ENCODE measurements at places on chromosomes 2 and 18. TPM values are rescaled to one million over a fixed set of nuclear protein-coding genes. Genes with fewer than 3 reads are reported as not detected.

DNA sequence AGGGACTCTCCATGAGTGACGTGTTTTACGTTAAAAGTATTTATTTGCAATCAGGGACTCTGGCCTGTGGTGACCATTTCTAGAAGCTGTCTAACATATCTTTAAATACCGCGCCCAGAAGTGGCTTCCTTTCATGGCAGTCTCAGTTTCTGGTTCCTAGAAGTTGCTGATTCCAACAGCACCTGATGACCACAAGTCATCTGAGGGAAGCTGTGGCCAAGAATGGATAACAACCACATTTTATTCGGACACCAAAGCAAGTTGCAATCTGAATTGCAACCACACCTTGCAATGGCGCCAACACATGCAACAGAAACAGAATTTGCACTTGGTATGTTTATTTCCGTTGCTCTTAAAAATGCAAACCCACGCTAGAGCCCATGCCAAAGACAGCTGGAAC, 33.1 kb downstream of the MEX3C start:
- DNase-seq, result no peak
- H3K4me3 ChIP-seq, result no peak overlapping the region
- no peaks in the 10 kb centered on the region for H3K27me3 ChIP-seq
- no peak overlapping the region for H3K27ac ChIP-seq
- no peaks in the 10 kb centered on the region for H3K36me3 ChIP-seq

DNA sequence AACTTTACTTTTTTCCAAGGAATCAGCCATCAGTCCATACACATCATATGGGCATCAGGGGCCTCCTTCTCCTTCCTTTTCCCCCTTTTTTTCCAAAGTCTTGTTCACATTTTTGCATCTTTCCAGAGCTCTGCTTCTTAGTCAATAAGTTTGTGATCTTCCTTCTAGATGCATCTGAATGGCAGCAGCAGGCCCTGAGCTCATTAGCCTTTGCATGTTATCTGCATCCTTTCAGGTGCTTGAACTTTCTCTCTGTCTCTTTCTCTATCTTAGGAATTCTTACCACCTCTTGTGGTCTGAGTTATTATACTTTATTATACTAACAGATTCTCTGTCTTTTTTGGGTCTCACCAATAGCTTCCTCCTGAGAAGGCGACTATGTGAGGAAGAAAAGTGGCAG, 312.4 kb upstream of the FANCL start:
- no peaks in the 10 kb centered on the region for H3K36me3 ChIP-seq
- no peak overlapping the region for H3K27ac ChIP-seq
- H3K4me3 ChIP-seq, result no peak overlapping the region
- H3K27me3 ChIP-seq, result no peaks in the 10 kb centered on the region
- DNase-seq, result no peak

Gene GPR17
- total RNA-seq, result 0.24 TPM

Gene IL1A
- 2.0 TPM for total RNA-seq

DNA sequence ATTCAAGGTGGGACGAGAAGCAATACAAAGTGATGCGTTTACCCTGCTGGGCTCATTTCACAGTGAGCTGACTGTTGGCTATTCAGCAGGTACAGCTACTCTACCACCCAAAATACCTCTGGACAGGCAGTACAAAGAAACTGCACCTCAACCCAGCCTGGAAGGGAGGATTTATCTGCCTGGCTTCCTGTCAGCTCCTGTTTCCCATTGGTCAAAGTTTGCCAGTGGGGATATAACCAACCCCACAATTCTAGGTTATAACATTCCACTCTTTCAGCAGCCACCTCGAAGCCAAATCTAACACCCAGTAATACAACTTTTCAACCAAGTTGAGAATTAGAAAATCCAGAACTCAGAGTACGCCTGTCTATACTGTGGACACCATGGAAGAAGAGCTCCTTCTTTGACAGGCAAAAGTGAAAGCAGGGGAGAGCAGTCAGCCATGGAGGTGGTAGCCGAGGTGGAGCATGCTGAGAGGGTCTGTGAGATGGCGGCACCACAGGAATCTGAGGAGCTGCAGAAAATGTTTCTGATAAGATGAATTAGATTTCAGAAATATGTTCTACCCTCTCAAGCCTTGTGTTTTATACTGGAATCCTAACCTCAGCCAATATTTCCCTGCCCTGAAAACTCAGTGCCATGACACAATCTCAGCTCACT, 10.8 kb downstream of the DUSP19 start:
- DNase-seq, result no peak
- H3K27ac ChIP-seq, result no peak overlapping the region
- no peaks in the 10 kb centered on the region for H3K4me1 ChIP-seq
- H3K27me3 ChIP-seq, result no peaks in the 10 kb centered on the region
- no peaks in the 10 kb centered on the region for H3K36me3 ChIP-seq

Gene CROCC2
- 0.32 TPM for total RNA-seq

- no peaks in the 10 kb centered on the region for H3K27me3 ChIP-seq
- H3K27ac ChIP-seq, result no peak overlapping the region
- no peaks in the 10 kb centered on the region for H3K36me3 ChIP-seq
- H3K4me3 ChIP-seq, result no peak overlapping the region
Measured at GRCh38 chr2:134301928-134302260, 48.0 kb downstream of the MGAT5 start.

DNA sequence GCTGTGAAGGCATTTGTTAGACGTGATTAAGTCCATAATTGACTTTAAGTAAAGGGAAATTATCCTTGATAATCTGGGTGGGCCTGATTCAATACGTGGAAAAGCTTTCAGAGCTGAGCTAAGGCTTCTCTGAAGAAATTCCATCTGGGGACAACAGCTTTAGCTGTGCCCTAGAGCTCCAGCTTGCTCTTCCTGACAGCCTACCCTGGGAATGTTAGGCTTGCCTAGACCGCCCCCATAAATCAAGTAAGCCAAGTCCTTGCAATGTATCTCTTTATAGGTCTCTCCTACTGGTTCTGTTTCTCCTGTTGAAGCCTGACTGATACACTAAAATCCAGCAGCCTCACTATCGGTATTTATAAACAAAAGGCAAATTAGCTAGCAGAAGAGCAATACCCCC, 160.0 kb downstream of the STK39 start:
- no peak overlapping the region for H3K4me3 ChIP-seq
- no peaks in the 10 kb centered on the region for H3K4me1 ChIP-seq
- no peaks in the 10 kb centered on the region for H3K36me3 ChIP-seq
- no peaks in the 10 kb centered on the region for H3K27me3 ChIP-seq
- DNase-seq, result no peak
- no peak overlapping the region for H3K27ac ChIP-seq

Gene ADRA2B
- total RNA-seq, result 0.34 TPM

DNA sequence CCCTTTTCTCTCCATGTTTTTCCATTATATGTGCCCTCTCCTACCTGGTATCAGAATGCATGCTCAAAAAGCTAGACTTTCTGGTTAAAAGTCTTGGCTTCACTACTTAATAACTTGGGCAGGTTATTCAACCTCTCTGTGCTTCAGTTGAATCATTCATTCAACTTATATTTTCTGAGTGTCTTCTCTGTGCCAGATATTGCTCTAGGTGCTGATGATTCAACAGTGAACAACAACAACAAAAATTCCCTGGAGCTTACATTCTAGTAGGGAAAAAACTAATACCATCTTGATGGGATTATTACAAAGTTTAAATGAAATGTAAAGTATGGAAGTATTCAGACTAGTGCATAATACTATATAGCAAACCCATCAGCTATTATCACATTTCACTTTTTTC, 55.2 kb downstream of the SOS1 start:
- H3K4me1 ChIP-seq, result no peaks in the 10 kb centered on the region
- DNase-seq, result no peak
- no peak overlapping the region for H3K27ac ChIP-seq
- no peaks in the 10 kb centered on the region for H3K36me3 ChIP-seq

DNA sequence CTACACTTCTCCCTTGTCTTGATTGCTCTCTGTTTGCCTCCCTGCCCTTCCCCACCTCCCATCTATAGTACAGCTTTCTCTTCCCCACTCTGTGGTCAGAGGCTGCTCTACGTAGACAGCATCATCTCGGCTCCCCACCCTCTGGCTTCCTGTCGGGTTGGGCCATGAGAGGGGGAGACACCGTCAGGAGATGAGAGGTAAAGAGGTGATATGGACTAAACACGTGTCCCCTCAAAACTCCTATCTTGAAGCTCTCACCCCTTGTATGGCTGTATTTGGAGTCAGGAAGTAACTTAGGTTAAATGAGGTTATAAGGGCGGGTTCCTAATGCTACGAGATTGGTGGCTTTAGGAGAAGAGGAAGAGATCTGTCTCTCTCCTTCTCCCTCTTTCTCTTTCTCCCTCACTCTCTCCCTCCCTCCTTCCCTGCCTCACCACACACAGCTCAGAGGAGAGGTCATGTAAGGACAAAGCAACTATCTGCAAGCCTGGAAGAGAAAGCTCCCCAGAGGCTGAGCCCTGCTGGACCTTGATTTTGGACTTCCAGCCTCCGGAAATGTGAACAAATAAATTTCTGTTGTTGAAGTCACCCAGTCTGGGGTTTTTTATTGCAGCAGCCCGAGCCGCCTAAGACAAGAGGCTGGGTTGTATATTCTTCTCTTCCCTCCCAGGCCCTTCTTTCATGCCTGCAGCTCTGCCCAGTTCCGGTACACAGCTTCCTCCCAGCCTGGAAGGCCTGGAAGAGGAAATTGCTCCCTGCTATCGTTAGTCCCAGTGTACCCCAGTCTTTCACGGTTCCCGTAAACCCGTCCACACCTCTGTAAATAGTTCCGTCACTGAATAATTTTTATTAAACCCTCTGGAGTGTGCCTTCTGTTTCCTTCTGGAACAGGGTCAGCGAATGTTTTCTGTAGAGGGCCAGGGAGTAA, 138.0 kb downstream of the AKAIN1 start:
- no peak overlapping the region for H3K4me3 ChIP-seq
- no peak for DNase-seq
- H3K36me3 ChIP-seq, result no peaks in the 10 kb centered on the region
- no peak overlapping the region for H3K27ac ChIP-seq
- no peaks in the 10 kb centered on the region for H3K27me3 ChIP-seq

DNA sequence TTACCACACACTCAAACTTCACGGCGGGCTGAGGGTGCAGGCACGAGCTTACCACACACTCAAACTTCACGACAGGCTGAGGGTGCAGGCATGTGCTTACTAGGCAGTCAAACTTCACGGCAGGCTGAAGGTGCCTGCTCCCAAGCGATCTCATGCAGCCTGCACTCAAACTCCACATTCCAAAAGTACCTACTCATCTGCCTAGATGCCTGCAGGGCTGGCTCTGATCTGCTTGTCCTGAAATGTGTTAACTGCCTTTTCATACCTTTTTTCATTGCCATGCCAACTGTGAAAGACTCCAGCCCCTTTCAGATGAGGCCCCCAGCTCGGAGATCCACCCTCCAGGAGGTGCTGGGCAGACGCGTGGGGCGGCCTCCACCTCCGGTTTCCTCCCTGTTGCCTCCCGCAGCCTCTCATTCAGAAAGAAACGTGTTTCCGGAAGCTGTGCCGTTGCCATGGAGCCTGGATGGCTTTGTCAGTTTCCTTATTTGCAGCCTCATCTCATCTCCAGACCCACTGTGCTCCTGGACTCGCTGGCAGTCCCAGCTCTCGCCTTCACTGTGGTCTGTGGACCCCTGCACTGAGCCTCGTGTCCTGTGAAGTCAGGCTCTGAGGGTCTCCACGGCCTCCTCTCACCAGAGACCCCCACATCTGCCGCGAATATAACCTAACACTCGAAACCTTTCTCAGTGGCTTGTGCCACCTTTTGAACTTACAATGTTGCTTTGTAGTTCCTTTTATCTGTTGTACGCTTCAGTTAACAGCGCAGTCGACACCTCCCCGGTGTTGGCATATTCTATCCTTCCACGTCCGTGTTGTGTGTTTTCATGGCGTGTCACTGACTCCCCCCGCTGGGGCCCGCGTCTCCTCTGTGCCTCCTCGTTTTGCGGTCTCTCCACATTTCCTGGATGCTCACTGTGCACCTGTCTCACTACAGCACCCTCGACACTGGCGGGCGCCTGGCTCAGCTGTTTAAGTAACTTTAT, 106.1 kb upstream of the ALKAL2 start:
- no peak for DNase-seq
- no peak overlapping the region for H3K4me3 ChIP-seq
- no peak overlapping the region for H3K27ac ChIP-seq
- no peaks in the 10 kb centered on the region for H3K4me1 ChIP-seq
- H3K36me3 ChIP-seq, result no peaks in the 10 kb centered on the region

Gene INO80B
- 23.8 TPM for total RNA-seq

DNA sequence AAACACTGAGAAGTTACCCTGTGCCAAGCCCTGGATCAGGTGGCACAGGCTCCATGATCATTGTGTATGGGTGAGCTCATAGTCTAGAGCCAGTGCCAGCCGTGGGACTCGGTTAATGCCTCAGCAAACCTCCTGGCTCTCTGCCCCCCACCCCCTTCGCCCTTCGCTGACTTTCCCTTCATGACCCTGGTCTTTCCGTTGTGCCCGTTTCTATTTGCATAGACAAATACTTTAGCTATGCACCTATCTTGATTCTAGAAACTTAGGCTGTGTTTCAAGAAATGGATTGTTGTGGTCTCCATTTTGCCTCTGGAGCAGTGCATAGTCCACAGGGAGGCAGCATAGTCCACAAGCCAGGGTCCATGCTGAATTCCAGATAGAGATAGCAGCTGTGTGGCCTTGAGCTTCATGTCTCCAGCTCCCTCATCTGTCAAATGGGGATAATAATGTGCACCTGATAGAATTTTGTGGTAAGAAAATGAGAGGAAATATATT, 44.8 kb upstream of the KDM3A start:
- no peaks in the 10 kb centered on the region for H3K4me1 ChIP-seq
- H3K27me3 ChIP-seq, result no peaks in the 10 kb centered on the region
- H3K36me3 ChIP-seq, result no peaks in the 10 kb centered on the region
- DNase-seq, result no peak

Gene LOXL3
- 10.8 TPM for total RNA-seq

GRCh38 chr18:55119434-55119833, 160.2 kb upstream of the CCDC68 start:
- no peaks in the 10 kb centered on the region for H3K4me1 ChIP-seq
- no peak for DNase-seq
- no peaks in the 10 kb centered on the region for H3K27me3 ChIP-seq
- H3K4me3 ChIP-seq, result no peak overlapping the region

DNA sequence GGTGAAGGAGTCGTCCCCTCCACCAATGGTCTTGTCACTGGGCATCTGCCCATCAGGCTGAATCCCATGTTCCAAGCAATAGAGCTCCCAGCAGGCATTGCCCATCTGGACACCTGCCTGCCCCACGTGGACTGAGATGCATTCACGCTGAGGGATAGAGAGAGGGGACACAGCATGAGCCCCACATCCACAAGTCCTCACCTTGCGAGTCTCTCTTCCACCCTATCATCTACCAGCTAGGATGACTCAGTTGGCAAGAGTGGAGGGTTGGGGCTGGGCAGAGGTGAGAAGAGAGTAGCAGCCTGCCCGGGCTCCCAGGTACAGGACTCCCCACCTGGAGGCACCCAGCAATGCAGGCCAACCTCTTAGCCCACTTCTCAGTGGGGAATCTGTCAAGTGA, 959 bp upstream of the TUBA4B start:
- peaks cover 32% of the 10 kb centered on the region for H3K36me3 ChIP-seq
- H3K27ac ChIP-seq, result no peak overlapping the region
- no peak for DNase-seq
- H3K27me3 ChIP-seq, result no peaks in the 10 kb centered on the region
- no peak overlapping the region for H3K4me3 ChIP-seq
- peaks cover 23% of the 10 kb centered on the region for H3K4me1 ChIP-seq

GRCh38 chr18:70429847-70430500, 141.1 kb downstream of the SOCS6 start:
- no peaks in the 10 kb centered on the region for H3K36me3 ChIP-seq
- no peaks in the 10 kb centered on the region for H3K27me3 ChIP-seq
- H3K27ac ChIP-seq, result no peak overlapping the region
- no peak overlapping the region for H3K4me3 ChIP-seq
- H3K4me1 ChIP-seq, result no peaks in the 10 kb centered on the region
- no peak for DNase-seq
